ENCODE measurements at places on chromosomes 5 and 9.

DNA sequence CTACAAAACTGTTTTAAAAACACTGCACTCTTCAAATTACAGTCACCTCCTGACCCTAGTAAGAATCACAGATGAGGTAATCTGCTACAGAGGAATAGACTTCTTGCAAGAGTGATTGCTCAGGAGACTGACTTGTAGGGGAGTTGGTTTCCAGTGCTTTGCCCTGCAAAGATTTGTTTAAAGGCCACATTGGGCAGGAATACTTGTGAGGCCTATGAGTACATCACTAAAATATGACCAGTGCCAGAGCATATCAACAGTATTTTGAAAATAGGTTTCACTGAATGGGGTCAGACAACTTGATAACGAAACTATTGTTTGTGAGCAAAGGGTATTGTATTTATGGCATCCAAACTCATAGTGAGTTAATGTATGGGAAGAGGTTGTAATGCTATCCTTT lies 21.5 kb upstream of the CTNND2 start:
- no peak for DNase-seq

- DNase-seq = no peak
Observed at GRCh38 chr5:104241046-104241445, 678.5 kb upstream of the NUDT12 start.

DNA sequence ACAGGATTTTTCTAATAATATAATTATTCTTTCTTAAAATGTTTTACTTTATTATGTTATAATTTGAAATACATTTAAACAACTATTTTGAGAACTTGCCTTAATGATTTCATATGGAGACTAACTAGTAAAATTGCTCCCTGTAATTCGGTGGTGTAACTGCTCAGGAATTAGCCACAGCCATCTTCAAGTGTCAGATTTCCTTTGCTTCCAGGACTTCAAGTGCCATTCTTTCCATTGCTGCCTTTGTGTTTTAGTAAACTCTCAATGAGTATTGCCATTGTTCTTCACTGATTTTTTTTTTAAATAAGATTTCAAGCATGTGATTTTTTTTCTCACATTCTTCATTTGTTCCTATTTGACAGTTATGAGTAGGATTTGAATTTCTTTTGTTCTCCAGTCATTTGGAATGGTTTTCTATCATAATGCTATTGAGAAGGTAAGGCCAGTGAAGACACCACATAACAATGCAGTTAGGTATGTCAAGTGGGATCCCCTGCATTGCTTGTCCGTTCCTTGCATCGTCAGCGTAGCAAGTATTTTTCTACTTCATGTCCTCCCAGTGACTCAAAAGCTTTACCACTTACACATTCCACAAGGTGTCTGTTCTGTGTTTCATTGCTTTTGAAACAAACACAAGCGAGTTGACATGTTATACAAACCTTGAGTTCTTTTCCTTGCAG lies 83.7 kb downstream of the LNPEP start:
- DNase-seq = no peak

GRCh38 chr5:139389701-139390638 lies at the start of gene MZB1:
TSS of gene MZB1 (minus strand) at chr5:139389913. CDS start at chr5:139389856, 57 bp downstream.
- DNase-seq = no peak
